ENCODE measurements at places on chromosomes 6 and 20.

GRCh38 chr20:46350201-46350985, 42.1 kb upstream of the CDH22 start:
- no peak for DNase-seq

- no peak for DNase-seq
These were observed 46.9 kb downstream of the STXBP5 start for GRCh38 chr6:147251072-147251471.

- DNase-seq = no peak
These were observed 184.4 kb downstream of the HS3ST5 start for GRCh38 chr6:114158411-114158810.

GRCh38 chr6:14728396-14729024, 517.4 kb upstream of the JARID2 start:
- no peak for DNase-seq

GRCh38 chr20:10651227-10651990, 22.4 kb downstream of the JAG1 start:
- no peak for DNase-seq

DNA sequence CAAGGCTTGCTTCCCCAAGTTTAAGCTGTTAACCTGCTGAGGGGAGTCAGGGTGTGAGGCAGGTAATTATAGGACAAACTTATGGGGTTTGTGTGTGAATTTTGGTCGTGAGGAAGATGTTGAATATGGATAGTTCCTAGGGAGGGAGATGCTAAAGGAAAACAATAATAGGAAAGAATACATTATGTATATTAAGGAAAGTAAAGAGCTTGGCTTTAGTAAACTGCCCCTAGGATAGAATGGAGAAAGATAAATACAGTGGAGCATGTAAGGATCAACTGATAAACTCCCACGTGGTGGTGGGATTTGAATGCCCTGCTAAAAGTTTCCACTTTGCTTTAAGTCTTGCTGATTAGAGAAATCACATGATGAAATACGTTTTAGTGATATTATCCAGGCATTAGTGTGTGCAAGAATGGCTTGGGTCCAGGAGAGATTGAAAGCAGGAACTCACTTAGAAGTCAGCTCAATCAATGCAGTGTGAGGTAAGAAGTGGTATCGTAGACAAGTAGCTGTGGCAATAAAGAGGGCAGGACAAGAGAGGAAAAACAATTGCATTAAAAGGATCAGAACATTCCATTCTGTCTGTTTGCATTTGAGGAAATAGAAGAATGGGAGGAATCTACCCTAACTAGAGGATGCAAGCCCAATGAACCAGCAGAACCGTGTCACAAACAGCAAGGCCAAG, 52.5 kb downstream of the RPS12 start:
- no peak for DNase-seq

Measured in esophagus squamous epithelium (tissue), 5 donors.